ENCODE measurements at places on chromosomes 13 and 19. TPM values are rescaled to one million over a fixed set of nuclear protein-coding genes. Genes with fewer than 3 reads are reported as not detected.

GRCh38 chr13:20017365-20017711 is 58.8 kb downstream of the ZMYM2 start:
- no peak for DNase-seq

ZNF66 gene
- 2.0 TPM for polyA plus RNA-seq

DNA sequence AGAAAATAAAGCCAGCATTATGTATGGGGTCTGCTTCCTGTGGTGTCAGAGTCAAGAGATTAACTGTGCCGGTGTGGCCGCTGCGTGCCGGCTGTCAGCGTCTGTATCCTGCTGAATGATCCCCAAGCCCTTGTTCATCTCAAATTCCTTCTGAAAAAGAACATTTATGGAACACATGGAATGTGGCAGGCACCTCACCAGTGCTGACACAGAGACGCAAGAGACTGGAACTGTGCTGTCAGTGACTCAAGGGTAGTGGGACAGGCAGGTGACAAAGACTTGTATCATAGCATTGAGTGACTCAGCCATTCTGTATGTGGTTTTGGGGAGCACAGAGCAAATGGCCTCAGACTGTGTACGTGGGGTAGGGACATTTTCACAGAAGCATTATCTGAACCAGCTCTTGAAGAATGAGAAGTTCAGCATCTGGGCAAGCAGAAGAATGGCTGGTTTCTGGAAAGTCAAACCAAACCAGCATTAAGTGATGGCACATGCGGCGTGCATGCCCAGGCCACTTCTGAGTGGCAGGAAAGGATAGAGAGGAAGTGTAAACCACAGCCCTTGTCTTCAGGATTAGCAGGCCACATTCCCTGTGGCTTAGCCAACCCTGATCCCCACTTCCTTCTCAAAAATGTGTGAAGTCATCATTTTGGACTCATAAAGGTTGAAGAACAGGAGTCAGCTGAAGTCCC is 54.0 kb upstream of the IRS2 start:
- DNase-seq, result no peak

KBTBD6 gene
- 9.7 TPM for polyA plus RNA-seq

DNA sequence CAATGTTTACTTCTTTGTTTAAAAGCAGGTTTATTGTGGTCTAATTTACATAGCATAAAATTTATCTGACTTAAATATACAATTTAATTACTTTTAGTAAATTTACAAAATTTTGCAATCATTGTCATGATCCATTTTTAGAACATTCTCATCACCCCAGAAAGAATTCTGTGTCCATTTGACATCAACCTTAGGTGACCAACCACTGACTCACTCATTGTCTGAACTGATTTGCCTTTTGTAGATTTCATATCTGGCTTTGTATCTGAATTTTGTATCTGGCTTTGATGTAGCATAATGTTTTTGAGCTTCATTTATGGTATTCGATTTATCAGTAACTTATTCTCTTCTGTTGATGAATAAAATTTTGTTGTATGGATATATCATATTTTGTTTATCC is 40.4 kb downstream of the EDNRB start:
- no peak for DNase-seq

ZNF528 gene
- polyA plus RNA-seq, result 14.1 TPM

CYP4F8 gene
- not detected for polyA plus RNA-seq

GRCh38 chr13:100825557-100825956 is 151.0 kb upstream of the TMTC4 start:
- DNase-seq, result peak; percentile 20

- DNase-seq, result peak; percentile 35
These were observed 173.1 kb downstream of the LACC1 start for GRCh38 chr13:44052780-44053184.

RDH8 gene
- not detected for polyA plus RNA-seq

GRCh38 chr13:70527599-70527998 is 419.3 kb upstream of the KLHL1 start:
- DNase-seq, result peak; percentile 7

GRCh38 chr19:18176367-18177310 is 3.0 kb downstream of the IFI30 start:
- DNase-seq, result no peak

ANKRD24 gene
- polyA plus RNA-seq, result 1.2 TPM

DNA sequence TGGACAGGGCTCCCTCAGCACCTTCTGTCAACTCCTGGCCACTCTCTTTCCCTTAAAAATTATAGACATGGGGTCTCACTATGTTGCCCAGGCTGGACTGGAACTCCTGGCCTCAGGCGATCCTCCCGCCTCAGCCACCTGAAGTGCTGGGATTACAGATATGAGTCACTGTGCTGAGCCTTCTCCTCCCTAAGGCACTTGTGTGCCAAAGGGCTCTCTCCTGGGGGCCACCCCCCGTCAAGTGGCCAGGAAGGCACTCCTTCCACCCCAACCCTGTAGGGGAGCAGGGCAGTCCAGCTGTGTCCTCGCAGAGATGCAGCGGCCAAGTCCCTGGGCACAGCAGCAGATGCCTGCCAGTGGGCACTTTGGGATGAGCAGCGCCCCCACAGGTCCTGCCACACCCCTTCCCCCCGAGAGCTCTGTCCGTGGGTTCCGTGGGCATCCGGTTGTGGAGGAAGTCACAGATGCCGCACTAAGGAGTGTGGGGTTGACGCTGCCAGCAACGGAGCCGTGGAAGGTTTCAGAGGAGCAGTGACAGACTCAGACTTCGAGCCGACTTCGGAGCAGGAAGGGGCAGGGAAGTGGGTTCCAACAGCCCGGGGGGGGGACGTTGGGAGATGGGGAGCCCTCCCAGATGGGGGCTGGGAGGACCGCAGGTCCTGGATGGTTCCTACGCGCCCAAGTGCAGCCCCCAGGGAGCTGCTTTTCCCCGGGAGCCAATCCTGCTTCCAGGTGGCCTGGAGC is 3.3 kb upstream of the UQCR11 start:
- no peak for DNase-seq

GRIN2D gene
- polyA plus RNA-seq, result 1.8 TPM

F10 gene
- polyA plus RNA-seq, result 11.9 TPM

DNA sequence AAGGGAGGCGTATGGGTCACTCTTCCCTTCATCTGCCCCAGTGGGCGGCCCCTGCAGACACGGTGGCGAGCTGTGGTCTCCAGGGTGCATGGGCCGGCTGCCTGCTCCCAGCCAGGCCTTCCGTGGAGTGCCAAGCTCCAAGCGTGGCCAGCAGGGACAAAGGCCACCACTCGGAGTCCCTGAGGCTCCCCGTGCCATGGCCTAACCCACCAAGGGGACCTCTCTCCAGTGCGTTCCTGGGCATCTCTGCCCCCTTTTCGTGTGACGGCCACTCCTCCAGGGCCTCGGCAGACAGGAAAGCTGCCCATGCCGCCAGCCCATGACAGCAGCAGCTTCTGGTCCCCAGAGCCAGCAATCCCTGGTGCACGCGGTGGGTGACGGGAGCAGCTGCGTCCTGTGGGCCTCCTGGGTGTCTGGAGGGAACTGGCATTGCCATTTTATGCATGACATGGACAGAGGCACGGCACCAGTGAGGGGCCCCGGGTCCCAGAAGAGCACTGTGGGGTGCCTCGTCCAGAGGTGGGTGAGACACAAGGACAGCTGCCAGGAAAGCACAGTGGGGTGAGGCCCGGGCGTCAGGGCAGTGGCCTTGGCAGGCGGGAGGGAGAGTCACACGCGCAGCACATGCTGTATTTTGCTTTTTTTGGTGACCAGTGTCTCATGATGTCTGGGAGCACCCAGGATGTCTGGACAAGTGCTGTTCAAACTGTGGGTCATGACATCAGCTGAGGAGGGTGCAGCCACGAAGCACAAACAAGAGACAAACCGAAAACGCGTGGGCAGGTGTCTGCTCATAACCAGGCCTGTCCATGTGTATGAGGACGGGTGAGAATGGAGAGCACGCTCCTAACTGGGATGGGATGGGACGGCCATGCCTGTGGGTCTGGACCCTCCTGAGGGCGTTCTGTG is 32.3 kb downstream of the CEBPG start:
- DNase-seq, result no peak

DNA sequence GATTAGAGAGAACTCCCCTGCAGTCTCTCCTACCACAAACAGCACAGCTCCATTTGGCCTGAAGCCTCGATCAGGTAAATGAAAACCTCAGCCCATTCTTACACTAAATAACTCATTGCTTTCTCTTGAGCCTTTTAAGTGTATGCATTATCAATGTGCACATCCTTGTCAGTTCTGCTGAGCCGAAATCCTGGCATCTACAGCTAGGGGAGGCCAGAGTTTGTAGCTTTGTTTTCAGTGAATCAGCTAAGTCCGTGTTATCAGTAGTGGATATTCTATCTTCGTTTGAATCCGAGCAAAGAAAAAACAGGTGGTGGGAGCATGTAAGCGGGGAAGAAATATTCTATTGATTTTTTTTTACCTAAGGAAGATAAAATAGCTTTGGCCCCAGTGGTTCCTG is 84.4 kb downstream of the ESD start:
- no peak for DNase-seq

- no peak for DNase-seq
These were observed 45.5 kb downstream of the C13orf42 start for GRCh38 chr13:51065372-51066090.

DNA sequence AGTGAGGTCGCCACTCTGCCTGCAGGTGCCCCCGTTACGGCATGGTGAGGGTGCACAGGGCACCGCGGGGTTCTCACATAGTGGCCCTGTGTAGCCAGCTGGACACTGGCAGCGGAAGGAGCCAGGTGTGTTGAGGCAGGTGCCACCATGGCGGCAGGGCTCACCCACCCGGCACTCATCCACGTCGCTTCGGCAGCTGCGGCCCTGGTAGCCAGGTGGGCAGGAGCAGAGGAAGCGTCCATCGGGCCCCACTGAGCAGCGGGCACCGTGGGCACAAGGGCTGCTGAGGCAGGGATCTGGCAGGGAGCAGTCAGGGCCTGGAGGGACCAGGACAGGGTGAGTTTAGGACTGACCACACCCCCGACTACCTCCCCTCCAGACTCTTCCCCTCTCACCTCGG is 8.8 kb downstream of the NOTCH3 start:
- no peak for DNase-seq

PTH2 gene
- not detected for polyA plus RNA-seq

GRCh38 chr19:48967346-48968178 is 2.5 kb downstream of the FTL start:
- DNase-seq, result peak; percentile 90

DNA sequence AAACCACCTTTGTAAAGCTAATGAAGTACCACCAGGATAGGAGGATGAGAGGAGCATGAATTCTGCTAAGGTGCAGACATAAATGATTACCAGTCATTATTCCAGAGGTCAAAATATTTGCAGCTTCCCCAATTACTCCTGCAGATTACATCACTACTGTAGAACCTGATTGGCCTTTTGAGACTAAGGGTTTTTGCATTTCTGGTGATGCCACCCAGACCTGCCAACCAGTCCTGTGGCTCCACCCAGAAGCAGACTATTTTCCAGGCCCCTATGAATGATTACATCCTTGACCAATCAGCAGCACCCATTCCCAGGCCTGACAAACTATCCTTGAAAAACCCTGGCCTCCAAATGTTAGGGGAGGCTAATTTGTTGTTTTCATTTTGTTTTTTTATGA is 11.2 kb upstream of the KCNC3 start:
- no peak for DNase-seq

ABHD17A gene
- polyA plus RNA-seq, result 56.6 TPM

GRCh38 chr19:46994141-46994686 is 25.4 kb upstream of the NPAS1 start:
- no peak for DNase-seq

VMAC gene
- 2.7 TPM for polyA plus RNA-seq

RDH13 gene
- 11.8 TPM for polyA plus RNA-seq

DNA sequence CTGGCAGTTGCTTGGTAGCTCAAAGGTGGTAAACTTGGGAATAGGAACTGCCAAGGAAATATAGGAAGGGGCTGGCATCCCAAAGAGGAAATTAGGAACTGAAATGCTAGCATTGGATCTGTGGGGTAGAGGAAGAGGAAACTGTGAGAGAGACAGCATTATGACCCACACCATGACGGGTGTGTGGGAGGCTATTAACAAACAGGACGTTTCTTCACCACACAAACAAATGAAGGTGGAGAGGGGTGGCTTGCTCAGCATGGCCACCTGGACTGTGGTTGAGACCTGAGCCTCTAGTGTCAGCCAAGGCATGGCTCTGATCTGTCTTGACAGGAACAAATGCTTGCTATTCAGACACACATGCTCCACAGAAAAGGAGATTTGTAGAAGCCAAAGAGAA is 178.2 kb downstream of the B3GLCT start:
- no peak for DNase-seq

GRCh38 chr19:54010474-54010873 is 19.0 kb downstream of the CACNG6 start:
- DNase-seq, result no peak

- no peak for DNase-seq
These were observed 8.0 kb upstream of the USF2 start for GRCh38 chr19:35260694-35261304.
